Activated CD4-positive, alpha-beta T cell treated with anti-CD3 and anti-CD28 coated beads, Interleukin-2, amount 50 U/mL, for 4 hours (primary cell): ENCODE measurements at places on chromosomes 7 and 10.

GRCh38 chr7:112386619-112387018 is 63.6 kb upstream of the IFRD1 start:
- DNase-seq, result no peak

GRCh38 chr7:127932496-127932895 is 98.7 kb downstream of the LRRC4 start:
- DNase-seq, result no peak

GRCh38 chr10:55966101-55966500 is 395.0 kb downstream of the ZWINT start:
- DNase-seq, result no peak

DNA sequence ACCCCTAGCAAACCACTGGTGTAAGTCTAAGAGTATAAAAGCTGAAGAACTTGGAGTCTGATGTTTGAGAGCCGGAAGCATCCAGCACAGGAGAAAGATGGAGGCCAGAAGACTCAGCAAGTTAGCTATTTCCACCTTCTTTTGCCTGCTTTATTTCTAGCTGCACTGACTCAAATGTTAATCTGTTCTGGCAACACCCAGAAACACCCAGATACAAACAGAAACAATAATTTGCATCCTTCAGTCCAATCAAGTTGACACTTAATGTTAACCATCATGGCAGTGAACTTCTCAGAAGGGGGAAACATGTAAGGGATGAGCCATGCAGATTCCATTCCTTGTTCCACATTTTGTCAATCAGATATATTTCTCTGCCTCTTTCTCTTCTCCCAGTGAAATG is 101.8 kb upstream of the FERD3L start:
- DNase-seq, result no peak

DNA sequence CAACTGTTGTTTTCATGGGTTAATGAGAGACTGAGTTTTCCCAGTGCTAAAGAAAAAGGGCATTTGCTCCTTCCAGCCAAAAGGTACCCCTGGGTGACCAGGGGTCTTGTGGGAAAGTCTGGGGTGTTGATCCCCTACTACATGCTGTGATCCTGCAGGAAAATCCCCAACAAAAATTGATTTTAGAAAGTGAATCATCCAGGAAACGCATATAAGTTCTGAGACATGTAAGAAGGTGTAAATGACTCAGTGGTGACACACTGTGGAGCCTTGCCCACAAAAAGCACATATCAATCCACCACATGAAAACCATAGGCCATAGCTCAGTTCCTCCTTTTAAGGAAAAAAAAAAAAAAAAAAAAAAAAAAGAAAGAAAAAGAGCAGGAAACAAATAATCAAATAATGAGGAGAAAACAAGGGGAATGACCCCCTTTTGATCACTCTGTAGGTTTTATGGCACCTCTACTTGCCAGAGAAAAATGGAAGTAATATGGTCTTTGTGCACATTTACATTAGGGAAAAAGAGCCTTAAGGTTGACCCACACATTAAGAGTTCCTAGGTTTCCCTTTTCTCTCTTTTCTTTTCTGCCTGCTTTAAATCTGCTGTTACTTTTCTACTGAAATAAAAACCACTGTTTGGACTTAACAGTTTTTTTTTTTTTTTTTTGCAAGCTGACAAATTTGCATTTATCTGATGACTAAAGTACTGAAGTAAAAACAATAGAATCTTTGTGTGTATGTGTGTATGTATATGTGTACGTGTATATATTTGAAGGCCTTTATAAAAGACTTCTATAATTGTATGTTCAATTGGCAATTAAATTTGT is 386.0 kb downstream of the KIF20B start:
- no peak for DNase-seq

- no peak for DNase-seq
These were observed 417.6 kb upstream of the C7orf33 start for GRCh38 chr7:148172920-148173319.

DNA sequence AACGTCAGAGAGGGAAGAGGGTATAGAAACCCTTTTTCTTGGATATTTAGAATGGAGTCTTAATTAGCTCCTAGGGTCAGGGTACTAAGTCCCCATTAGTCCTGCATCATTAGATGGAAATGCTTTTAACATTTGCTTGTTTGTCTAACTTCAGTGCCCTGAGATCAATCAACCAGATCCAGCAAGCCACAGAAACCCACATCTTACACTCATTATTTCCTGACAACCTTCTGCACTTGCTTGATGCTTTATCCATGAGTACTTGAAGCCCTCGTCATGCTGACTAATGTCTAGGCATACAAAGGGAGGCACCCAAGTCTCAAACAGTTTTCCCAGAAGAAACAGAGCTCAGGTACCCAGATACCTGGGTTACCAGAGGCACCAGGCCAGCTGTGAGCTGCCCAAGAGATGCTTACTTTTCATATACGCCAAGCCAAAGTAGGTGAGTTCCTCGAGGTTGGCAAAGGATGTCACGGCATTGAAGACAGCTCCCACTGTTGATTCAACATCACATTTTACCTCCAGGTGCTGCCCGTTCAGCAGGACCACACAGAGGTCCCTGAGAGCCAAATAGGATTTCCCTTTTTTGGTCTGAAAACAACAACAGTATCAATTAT is 42.7 kb downstream of the FRMPD2 start:
- DNase-seq, result no peak

DNA sequence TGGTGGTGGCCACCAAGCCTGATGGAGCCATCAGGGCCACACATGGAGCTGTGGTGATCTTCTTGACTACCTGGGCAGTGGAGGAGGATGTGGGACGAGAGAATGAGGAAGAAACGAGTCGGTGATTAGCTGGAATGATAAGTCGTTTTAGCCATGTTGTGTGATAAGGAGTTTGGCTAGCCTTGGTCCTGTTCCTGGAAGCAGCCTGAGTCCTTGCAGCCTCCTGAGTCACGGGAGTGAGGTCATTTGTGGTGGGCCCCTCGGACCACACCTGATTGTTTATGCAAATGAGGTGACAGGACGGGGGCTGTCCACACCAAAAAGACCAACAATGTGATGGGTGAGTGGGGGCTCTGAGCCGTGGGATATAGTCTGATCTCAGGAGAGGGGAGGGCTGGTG is 554.4 kb downstream of the PTPRN2 start:
- DNase-seq, result no peak

GRCh38 chr7:96277921-96278320 is 44.0 kb downstream of the SLC25A13 start:
- DNase-seq, result no peak

DNA sequence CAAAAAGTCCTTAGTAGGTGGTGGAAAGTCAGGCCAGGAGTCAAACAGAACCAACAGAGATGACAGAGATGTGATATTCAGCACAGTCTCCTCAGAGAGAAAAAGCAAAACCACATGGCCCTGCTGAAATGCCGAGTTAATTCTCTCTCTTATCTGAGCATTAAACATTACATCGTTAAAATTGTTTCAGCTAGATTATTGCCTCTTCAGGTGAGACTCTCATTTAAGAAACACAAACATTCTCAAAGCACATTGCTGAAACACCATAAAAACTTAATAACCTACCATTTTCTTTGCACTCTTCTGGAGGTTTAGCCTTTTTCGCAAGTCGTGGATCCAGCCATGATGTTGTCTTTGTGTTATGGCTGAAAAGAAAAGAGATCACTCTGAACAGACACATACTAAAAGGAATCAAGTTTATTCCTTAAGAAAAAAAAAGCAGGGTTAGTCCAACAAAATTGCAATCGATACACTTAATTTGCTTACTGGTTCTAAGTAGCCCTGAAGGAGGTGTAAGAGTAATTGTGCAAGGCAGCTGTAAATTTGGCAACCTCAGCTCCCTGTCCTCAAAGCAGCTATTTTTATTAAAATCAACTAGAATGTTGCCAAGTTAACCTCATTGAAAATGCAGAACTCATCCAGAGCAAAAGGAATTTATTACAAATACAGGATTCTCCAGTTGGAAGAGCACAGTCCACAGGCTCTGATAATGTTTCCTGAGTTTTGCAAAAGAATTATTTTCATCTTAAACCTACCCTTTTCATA is 691.1 kb downstream of the PHTF2 start:
- DNase-seq, result no peak

DNA sequence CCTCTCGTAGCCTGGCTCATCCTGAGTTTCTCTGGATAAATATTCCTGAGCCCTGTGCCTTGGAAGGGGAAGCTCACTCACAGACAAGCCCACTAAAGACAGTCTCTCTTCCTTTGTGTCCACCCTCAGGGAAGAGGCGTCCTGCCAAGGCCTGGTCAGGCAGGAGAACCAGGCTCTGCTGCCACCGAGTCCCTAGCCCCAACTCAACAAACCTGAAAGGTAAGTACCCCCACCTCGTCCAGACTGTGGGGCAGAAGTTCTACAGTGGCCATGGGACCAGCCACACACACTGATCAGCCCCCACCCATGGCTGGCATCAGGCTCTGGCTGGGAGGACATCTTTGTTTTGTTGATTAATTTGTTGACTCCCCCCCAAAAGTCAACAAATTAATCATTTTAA is 2.8 kb downstream of the GPR15LG start:
- no peak for DNase-seq

DNA sequence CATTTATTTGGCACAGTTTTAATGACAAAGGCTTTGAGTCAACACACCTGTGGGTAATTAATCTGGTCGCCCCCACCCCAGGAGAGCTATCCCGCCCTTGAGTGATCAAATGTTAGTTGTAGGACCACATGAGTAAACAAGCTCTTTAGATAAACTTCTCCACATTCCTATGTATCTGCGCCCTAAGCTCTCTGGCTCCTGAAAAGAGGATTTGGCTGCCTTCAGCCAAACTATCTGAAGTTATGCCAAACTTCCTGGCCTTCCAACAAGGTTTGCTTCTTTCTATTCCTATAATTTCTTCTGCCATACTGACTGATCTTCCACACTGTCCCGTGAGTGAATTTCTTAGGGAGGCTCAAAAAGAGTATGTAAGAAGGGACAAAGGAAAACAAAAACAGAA is 134.2 kb downstream of the RALA start:
- DNase-seq, result no peak

DNA sequence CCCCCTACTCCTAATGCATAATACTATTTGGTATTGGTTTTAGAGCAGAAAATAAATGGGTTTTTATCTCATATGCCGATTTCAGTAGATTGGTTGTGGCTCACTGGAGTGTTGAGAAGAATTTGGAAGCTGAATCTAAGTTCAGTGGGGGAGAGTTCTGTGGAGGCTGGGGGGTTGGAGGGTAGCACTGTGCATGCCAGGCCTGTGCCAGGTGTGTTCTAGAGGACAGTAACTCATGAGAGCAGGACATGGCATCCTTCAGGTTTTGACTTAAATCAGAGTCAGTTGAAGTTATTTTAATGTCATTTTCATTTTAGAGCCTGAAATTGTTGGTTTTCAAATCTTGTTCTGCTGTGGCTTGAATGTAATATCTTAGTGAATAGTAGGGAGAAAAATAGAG is 79.5 kb downstream of the EEPD1 start:
- DNase-seq, result no peak

- no peak for DNase-seq
These were observed 792.0 kb downstream of the TYW1 start for GRCh38 chr7:67788669-67789068.

GRCh38 chr7:50782375-50783208 is at the start of gene GRB10:
GRB10 (minus strand) TSS chr7:50782896; CDS start chr7:50732322, 50,574 bp downstream.
- no peak for DNase-seq
